ENCODE measurements at places on chromosomes 7 and 10.

- H3K27me3 ChIP-seq = no peaks in the 10 kb centered on the region
- peaks cover 45% of the 10 kb centered on the region for H3K4me1 ChIP-seq
- H3K36me3 ChIP-seq = peaks cover 83% of the 10 kb centered on the region
- DNase-seq = peak; percentile 22
- H3K27ac ChIP-seq = peak overlapping the region; percentile 100
Observed at GRCh38 chr10:3774814-3775695, 10.0 kb downstream of the KLF6 start.

DNA sequence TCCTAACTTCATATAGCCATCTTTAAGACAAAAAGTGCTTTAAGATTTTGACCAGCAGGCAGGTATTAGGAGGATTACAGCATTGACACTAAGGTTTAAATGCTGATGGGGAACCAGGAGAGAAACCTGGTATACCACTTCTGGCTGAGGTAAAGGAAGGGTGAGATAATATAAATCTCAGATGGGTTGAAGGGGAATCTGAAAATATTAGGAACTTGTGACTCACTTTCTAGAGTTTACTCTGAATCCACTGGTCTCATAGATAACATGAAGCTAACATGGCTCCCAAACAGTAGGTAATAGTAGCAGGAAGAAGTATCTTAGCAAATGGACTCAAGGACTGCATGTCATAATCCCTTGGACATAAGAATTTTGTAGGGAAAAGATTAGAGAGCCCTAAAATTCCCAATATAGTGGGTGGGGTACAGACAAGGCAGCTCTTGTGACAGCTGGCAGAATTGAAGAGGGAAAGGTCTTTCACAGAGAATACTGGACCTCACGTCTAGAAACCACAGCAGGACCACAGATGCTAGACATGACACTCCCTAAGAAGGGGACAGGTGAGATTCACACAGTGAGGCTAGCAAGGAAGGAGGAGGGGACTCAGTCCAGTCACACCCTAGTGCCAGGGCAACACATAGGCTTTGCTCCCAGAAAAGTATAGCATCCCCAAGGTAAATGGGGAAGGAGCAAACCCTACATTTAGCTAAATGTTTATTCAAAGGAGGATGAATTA lies 3.5 kb downstream of the PTTG1IP2 start:
- H3K27ac ChIP-seq = no peak overlapping the region
- H3K4me3 ChIP-seq = no peak overlapping the region
- no peaks in the 10 kb centered on the region for H3K4me1 ChIP-seq
- DNase-seq = no peak
- peaks cover 3% of the 10 kb centered on the region for H3K36me3 ChIP-seq

- no peak for DNase-seq
- peaks cover 22% of the 10 kb centered on the region for H3K27me3 ChIP-seq
- H3K4me3 ChIP-seq = no peak overlapping the region
- H3K27ac ChIP-seq = no peak overlapping the region
Observed at GRCh38 chr10:113565364-113565763, 12.5 kb downstream of the HABP2 start.

DNA sequence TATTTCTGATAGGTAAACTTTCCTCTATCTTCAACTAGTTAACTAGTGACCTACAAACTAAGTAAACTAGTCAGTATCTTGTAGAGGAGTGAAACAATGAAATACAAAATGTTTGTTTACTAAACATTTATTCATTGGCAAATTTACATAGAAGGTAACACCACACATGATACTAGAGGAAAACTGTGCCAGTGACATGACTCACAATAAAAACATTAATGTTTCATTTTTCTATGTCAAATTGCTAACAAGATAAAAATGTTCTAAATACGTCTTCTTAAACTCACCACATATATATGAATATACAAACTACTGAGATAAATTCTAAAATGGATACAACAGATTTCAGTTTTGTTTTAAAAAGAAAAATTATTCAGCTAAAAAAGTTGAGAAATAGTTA lies 471.3 kb downstream of the PARD3 start:
- no peak overlapping the region for H3K27ac ChIP-seq
- DNase-seq = no peak
- no peaks in the 10 kb centered on the region for H3K27me3 ChIP-seq
- no peaks in the 10 kb centered on the region for H3K4me1 ChIP-seq
- no peak overlapping the region for H3K4me3 ChIP-seq
- H3K36me3 ChIP-seq = no peaks in the 10 kb centered on the region

DNA sequence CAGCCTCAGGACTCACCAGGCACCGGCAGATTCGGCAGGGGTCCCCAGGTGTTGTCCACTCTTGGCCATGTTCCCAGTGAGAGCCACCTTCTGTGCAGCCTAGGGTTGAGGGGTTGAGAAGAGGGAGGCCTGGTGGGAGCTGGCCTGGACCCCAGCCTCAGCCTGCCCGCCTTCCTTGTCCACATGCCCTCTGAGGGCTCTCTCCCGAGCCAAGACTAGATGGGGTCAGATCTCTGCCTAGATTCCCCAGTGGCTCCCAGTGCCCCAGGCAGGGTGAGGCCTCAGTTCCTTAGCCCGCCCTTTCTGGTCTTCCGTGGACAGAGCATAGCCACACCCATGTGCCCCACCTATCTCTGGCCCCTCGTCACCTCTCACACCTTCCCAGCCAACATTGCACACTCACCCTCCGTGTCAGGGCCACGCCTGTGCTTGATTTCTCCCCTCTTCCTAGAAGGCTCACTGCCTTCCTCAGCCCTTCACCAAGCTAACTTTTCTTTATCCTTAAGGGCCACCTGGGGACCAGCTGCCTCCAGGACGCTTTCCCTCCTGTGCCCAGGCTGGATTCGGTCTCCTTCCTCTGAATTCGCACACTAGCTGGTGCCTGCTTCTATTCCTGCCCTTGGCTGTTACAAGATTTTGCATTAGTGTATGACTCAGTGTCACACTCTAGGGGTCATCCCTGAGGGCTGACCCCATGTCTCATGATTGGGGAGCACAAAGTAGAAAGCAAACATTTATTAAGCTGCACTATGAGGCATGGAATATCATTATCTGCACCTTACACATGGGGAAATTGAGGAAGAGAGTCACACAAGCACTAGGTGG lies 7.5 kb downstream of the KCP start:
- H3K4me1 ChIP-seq = peaks cover 5% of the 10 kb centered on the region
- no peak overlapping the region for H3K4me3 ChIP-seq
- no peak for DNase-seq
- no peak overlapping the region for H3K27ac ChIP-seq
- peaks cover 3% of the 10 kb centered on the region for H3K36me3 ChIP-seq

DNA sequence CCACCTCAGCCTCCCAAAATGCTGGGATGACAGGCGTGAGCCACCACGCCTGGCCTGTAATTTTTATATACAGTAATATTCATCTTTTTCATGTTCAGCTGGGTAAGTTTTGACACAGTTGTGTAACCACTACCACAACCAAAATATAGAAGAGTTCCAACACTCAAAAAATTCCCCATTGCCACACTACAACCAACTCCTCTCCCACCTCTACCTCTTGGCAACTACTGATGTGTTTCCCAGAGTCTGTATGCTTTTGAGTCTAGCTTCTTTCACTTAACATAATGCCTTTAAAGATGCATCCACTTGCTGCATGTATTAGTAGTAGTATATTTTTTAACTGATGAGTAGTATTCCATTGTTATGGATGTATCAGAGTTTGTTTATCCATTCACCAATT lies 90.7 kb downstream of the SRPK2 start:
- H3K27me3 ChIP-seq = no peaks in the 10 kb centered on the region
- peak overlapping the region; percentile 57 for H3K4me3 ChIP-seq

Data from effector memory CD8-positive, alpha-beta T cell (primary cell).